Mesothelial cell of epicardium (in vitro differentiated cells): ENCODE measurements at places on chromosomes 2 and 18.

DNA sequence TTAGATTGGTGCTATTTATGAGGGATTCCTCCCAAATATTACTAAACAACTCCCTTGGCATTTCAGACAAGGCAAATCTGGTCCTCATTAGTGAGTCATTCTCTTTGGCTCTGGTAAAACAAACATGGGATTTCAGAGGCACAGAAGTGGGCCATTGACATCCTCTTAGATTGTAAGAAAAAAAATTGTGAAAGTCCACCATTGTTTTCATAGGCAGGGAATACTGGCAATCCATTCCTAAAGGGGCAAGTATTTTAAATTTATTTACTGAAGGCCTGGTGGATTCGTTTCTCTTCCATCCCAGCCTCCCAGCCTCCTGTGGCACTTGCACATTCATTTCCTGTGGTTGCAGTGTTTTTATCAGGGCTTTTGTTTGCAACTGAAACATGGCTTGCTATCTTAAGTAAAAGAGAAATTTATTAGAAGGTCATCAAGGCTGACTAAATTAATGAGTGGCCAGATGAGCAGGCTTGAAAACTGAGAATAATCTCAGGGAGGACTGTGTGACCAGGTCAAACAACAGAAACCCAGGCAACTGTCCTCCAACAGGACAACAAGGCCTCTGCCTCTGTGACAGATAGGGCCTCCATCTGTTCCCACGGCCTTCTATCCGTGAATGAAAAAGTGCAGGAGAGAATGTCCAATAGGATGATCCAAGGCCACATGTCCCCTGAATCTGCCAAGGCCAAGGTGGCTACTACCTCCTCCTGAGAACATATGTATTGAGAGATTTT, 23.1 kb upstream of the TNFAIP6 start:
- no peak for DNase-seq

GRCh38 chr2:120764991-120765677, 29.5 kb downstream of the GLI2 start:
- no peak for DNase-seq

GRCh38 chr2:51619961-51620360, 588.0 kb upstream of the NRXN1 start:
- no peak for DNase-seq

GRCh38 chr2:20567159-20567925, 83.6 kb downstream of the HS1BP3 start:
- no peak for DNase-seq

GRCh38 chr2:62296034-62296831, 100.3 kb downstream of the B3GNT2 start:
- DNase-seq, result no peak

DNA sequence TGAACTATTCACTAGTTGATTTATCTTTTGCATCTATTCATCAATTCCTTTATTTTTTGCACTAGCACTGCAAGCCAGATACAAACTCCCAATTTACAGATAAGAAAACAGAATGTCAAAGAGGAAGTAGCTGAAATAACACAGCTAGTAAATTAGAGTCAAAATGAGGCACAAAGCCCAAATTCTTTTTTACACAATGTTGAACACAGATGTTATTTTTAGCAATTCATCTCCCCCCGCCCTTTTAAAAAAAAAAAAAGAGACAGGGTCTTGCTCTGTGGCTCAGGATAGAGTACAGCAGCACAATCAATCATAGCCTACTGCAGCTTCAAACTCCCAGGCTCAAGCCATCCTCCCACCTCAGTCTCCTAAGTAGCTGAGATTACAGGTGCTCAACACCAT, 127.8 kb downstream of the CCBE1 start:
- DNase-seq, result no peak

GRCh38 chr2:147485210-147485851, 359.5 kb upstream of the ACVR2A start:
- no peak for DNase-seq

DNA sequence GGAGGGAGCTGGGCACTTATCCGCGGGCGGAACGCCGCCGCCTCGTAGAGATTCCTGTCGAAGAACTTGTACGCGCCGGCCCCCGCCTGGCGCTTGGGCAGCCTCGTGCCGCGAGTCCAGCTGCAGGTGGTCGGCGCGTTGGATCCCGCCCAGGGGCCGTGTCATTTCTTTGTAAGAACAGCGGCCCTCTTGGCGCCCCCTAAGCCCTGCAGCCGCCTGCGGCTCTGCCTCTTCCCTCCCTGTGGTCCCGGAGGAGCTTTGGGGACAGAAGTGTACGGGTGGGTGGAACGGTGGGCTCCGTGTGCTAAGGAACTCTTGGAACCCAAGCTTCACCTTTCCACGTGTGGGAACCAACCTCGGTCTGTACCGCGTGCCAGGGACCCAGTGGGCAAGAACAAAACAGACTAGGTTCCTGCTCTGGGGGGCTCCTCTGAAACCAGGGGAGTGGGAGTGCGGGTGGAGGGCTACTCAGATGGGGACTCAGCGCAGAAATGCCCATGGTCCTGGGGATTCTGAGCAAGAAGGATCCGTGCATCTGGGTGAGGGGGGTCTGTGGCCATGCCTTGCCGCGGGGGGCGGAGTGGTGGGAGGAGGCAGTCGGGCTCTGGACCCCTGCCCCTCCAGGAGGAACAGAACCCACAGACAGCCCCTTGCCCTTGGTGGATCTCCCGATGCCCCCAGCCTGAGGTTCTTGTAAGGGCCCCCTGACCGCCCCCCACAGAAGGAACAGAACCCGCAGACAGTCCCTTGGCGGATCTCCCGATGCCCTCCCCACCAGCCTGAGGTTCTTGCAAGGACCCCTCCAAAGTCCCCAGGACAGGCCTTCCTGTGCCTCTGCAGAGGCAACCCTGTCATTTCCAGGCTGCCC, 1.5 kb downstream of the GPC1 start:
- DNase-seq, result no peak

- no peak for DNase-seq
Observed at GRCh38 chr18:10514601-10515000, 11.2 kb upstream of the NAPG start.

DNA sequence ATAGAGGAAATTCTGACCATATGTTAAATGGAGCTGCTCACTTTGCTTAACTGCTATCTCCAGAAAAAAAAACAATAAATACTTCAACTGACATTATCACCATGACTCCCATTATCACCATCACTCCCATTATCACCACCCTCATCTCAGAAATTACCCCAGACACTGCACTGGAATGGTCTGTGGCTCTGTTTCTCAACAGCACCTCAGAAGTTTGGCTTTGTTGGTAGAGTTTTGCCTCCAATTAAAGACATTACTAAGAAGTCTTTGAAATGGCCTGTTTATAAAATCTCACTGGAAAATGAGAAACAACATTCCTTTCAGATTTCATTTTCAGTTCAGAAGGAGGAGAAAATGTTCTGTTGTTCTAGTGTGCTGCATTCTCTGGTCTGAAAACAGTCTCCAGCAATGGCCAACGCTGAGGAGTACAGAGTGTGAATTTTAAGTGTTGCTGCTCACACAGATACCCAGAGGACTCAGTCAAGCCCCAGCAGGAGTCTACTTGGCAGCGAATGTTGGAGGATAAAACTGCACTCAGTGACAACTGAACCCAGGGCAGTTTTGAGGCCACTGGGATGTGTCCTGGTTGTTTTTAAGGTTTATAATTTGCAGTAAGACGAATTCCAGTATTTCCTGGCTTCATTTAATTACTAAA, 364.5 kb upstream of the CDH2 start:
- no peak for DNase-seq

DNA sequence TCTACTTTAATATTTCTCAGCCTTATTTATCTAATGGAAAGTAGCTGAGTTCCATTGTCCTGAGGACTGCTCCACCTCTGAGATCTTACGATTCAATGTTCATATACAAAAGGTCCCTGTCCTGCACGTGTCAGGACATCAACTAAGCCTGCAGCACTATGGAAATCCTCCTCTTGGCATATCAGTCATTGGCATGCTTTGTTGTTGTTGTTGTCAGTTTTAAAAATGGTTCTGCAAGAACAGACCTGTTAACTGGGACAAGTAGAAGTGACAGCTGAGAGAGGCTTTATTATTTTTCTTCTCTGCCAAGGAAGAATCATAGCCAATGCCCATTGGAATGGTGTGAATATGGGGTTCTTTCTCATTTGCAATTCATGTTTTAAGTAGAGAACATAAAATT, 450.1 kb upstream of the PKDCC start:
- no peak for DNase-seq

DNA sequence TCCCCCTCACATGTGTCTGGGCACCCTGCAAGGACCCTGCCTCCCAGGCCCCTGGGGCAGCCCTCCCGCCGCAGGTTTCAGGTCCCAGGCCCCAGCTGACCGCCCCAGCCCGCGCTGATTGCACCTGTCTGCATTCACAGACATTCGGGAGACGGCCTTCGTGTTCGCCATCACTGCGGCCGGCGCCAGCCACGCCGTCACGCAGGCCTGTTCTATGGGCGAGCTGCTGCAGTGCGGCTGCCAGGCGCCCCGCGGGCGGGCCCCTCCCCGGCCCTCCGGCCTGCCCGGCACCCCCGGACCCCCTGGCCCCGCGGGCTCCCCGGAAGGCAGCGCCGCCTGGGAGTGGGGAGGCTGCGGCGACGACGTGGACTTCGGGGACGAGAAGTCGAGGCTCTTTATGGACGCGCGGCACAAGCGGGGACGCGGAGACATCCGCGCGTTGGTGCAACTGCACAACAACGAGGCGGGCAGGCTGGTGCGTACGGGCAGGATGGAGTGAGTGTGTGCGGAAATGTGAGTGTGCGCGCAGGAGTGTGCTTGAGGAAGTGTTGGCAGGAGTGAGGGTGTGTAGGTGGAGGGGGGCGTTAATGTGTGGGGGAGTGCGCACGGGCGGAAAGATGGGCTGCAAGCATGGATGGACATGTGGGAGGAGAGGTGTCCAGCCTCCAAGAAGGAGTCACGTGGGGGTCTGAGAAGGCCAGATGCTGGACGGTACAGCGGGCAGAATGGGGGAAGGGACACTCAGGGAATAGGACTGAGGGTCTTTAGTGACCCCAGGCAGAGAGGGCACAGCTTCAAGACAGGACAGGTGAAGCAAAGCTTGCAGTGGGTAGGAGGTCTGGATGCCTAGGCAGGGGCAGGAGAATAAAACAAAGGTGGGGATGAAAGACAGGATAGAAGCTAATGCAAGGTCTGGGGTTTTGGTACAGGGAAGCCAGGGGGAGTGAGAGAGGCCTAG, 9.0 kb upstream of the WNT10A start:
- DNase-seq, result no peak

- no peak for DNase-seq
Observed at GRCh38 chr18:35071819-35072247, 30.6 kb downstream of the MAPRE2 start.

DNA sequence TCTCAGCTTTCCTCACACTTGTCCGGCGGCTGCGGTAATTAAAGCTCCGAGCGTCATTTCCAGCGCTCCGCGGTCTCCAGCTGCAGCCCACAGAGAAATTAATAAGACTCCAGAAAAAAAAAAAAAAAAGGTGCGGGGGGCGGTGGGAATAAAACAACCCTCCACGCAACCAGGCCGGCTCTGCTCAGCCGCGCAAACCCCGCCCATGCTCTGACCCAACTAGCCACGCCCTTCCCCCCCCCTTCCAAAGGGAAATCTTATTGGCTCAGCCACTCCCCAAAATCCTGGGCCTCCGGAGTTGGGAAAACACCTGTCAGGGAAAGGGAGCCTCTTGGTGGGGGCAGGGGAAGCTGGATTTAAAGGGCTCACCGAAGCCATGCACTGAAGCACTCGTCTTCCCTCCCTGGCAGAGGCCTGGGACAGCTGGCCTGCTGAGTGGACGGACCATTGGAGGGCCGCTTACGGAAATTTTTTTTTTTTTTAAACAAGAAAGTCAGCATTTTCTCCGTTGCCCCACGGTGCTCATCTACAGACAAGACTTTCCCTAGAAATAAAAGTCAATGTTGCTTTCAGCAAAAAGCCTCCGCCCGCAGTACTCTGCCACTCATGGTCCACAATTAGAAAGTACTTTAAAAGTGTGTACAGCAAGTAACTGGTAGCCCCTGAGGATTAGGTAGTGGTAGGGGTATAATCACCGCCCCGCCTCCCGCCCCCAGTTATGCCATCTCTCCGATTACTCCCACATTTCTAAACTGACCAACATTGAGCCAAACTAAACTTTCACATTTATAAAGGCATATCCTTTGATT, 674 bp upstream of the ERBB4 start:
- DNase-seq, result no peak

DNA sequence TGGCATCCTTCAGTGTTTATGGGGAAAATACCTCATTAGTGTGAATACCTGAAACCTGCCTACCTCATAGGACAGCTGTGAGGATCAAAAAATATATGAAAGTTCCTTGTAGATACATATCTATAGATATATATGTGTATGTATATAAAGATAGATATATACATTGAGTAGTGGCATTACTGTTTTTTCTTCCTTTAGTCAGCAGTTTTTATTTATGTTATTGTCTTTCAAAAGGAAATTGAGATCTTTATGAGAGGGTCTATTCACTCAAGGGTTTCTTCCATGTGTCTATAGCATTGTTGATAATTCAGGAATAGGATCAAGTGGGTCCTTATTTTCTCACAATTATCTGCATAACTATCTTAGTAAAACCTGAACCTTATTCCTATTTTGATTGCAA, 6.6 kb downstream of the RMP24 start:
- DNase-seq, result no peak

DNA sequence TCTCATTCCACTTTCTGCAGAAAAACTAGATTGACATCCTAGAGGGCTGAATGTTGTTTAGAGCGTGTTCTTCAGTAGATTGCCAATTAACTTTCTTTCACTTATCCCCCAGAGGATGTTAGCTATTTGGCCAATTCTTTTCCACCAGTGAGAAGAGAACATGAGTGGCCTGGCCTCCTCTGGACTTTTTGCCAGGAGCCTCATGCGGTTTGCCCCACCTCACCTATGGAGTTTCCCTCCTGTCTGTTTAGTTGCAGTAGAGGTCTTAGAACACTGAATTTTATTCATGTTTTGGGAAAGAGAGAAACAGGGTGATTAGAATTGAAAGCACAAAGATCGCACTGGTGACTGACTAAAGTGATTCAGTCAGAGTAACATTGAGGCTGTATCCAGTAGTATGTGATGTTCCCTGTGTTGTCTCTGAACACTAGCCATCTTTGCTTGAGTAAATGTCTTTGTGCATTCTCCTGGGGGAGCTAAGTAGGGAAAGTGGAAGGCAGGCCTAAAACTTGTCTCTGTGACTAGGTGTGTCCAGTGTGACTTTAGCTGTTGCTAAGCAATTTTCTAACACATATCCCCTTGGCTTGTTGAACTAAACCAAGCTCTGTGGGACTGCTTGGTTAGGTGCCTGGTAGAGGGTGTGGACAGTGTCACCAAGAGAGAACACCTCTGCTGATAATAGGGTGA, 34.0 kb downstream of the UGP2 start:
- DNase-seq, result no peak

DNA sequence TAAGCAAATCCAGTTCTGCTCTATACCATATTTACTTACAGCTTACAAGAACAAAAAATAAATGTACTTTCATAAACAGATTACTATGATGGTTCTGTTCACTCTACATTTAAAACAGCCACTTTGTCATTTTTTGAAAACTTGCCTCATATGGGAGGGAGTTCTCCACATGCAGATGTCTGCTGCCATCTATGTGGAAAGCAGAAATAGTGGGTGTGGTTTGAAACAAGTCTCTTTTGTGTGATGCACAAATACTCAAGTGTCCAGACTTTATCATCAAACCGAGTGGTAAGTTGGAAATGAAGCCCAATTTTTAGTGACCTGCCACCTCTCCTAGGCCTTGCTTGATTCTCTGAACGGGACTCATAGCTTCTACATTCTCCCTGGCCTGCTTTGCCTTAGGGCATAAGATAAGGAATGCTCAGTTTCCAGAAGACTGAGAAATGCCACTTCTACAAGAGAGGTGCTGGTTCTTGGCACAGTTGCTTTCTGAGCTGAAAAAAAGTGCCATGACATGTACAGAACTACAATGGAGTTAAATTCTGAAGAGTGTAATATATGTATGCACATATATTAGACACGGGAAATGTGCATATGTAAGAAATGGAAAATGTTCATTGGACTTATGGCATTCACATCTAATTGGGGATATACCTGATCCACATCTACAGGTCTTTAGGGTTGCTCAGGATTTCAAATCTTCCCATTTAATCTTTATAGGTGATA, 221.0 kb downstream of the SLC8A1 start:
- no peak for DNase-seq
